ENCODE measurements at places on chromosomes 16 and 17.
A peak's percentile ranks its signal among the peaks of the same experiment; 100 is the strongest.

GRCh38 chr17:39871801-39872200, 3.8 kb downstream of the ZPBP2 start:
- no peak for DNase-seq

DNA sequence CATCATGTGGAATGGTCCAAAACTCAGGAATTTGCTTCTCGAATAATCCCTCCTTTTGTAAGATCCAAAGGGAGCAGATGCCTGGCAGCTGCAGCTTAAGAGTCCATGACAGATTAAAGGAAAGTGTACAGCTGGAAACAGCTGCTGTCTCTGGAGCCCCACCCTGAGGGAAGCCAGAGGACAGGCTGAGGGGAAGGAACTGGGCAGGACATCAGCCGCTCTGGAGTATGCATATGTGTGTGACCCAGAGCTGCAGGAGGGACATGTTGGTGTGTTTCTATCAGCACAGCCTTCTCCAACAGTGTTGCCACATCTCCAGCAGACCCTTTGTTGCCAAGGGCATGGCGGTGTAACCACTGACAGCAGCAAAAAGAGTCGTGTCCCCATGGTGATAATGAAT, 46.2 kb downstream of the CYB561 start:
- no peak for DNase-seq

DNA sequence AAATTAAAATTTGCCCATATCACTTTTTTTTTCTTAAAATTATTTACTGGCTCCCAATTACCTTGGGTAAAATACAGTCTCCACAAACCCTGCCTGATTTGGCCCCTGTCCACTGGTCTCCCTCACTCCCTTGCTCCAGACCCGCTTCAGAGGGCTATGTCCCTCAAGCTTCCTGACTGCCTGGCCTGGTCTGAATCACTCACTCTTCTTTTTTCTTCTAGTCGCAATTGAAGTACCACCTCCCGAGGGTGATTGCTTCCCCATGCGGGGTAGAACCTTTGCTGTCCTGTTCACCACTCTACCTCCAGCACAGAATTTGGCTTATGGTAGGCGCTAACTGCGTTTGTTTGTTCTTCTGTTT, 598 bp upstream of the PGAP3 start:
- DNase-seq: no peak

GRCh38 chr16:74107795-74108610, 188.6 kb upstream of the PSMD7 start:
- peak; percentile 3 for DNase-seq

- DNase-seq: peak; percentile 82
These were observed 1.1 kb downstream of the KATNB1 start for GRCh38 chr16:57736419-57737351.

GRCh38 chr16:15613676-15614075, 29.3 kb downstream of the MARF1 start:
- DNase-seq: no peak

GRCh38 chr16:77467821-77468335, 33.0 kb upstream of the ADAMTS18 start:
- no peak for DNase-seq

GRCh38 chr16:50038286-50038685, 13.3 kb downstream of the CNEP1R1 start:
- no peak for DNase-seq

GRCh38 chr17:59361386-59361785, 29.9 kb downstream of the YPEL2 start:
- DNase-seq: no peak

GRCh38 chr16:69240331-69240730, 53.4 kb downstream of the SNTB2 start:
- no peak for DNase-seq

DNA sequence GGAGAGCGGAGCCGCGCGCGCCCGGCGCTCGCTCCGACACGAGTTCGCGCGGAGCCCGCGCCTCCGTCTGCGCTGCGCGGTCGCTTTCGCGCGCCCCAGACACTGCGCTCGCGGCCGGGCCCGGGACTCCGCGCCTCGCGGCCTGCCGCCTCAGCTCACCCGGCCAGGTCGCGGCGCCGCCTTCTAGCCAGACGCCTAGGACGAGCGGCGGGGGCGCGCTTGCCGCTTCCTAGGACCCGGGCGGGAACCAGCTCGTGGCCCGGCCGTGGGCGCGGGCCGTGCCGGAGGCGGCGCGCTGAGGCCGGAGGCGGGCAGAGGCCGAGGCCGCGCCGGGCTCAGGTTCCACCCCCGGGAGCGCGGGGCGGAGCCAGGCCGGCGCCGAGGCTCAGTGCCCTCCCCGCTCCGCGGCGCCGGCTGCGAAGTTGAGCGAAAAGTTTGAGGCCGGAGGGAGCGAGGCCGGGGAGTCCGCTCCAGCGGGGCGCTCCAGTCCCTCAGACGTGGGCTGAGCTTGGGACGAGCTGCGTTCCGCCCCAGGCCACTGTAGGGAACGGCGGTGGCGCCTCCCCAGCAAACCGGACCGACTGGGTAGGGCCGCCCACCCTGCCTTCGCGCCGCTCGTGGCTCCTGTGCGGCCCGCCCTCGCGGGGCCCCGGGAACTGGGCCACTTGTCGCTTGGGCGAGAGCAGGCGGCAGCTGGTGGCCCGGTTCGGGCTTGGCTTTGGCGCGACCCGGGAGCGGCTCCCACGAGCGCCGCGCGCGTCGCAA, at the start of gene SPHK1:
Gene SPHK1 (plus strand): TSS at position 388 of the 765 bp plus-strand sequence. CDS start 1,036 bp downstream, outside the sequence.
- DNase-seq: peak; percentile 79
